ENCODE measurements at places on chromosomes 5 and 9.
A peak's percentile ranks its signal among the peaks of the same experiment; 100 is the strongest.

DNA sequence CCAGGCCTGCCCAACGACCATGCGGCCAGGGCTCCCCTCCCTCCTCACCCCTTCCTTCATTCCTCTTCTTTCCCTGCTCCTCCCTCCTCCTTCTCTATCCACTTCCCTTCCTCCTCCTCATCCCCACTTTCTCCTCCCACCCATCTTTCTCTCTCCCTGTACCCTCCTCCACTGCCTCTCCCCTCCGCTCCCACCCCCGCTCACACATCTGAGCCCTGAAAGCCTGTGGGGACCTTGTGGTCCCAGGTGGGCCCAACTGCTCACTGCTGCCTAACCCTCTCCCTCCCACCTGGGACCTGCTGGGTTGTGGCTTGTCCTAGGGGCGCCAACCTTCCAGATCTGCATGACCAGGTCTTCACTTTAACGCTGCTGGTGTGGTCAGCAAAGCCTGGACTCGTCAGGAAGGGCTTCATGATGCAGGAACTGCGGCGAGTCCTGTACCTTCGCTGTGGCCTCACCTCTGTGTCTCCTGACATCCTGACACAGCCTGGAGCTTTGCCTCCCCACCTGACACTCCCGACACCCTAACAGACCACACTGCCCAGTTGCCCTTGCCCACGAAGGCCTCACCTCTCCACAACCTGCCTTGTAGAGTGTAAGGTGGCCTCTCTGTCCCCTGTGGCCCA, 34.6 kb downstream of the C5orf15 start:
- no peak for DNase-seq

- DNase-seq: no peak
Measured at GRCh38 chr5:34869256-34869655, 30.3 kb downstream of the TTC23L start.

GRCh38 chr5:67052034-67052433, 144.6 kb downstream of the CD180 start:
- no peak for DNase-seq

GRCh38 chr9:132760057-132760456, 89.8 kb downstream of the GTF3C4 start:
- no peak for DNase-seq

- no peak for DNase-seq
Measured at GRCh38 chr9:10443181-10443867, 169.5 kb downstream of the PTPRD start.

DNA sequence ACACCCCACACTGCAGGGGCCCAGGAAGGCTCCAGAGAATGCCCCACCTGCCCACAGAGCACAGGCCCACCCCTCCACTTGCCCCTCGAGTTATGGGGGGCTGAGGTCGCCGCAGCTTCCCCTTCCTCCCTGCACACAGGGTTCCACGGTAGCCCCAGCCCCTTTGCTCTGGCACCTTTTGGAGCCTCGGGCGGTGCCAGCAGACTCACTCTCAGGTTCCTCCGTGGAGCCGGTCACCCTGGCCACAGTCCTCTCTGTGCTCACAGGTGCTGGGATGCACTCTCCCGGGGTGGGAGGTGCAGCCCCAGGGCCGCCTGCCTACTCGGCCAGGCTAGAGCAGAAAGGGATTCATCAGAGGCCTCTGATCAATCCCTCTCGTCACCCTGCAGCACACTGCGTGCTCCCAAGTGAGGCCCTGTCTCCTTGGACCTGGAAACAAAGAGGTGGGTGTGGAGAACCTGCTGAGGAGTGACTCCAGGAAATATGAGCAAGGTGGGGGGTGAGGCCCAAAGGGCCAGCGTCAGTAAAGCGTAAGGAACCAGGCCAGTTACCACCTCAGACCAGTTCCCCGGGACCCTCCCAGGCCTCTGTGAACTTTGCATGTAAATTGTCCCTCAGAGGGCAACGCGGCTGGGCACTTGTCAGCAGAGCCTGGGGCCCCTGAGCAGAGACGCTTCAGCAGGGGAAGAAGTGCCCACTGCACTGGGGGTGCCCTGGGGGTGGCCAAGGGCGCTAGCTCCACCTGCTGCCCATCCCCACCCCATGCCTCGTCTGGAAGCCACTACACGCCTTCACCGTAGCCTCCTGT, 167.8 kb downstream of the OLFM1 start:
- DNase-seq: peak; percentile 39
